Retinal pigment epithelial cell (primary cell): ENCODE measurements at places on chromosomes 3 and 15.

- no peak for DNase-seq
These were observed at the start of gene UNC45A for GRCh38 chr15:90934949-90935751. Gene UNC45A (plus strand): TSS chr15:90935285. CDS start chr15:90935325, 40 bp downstream.

DNA sequence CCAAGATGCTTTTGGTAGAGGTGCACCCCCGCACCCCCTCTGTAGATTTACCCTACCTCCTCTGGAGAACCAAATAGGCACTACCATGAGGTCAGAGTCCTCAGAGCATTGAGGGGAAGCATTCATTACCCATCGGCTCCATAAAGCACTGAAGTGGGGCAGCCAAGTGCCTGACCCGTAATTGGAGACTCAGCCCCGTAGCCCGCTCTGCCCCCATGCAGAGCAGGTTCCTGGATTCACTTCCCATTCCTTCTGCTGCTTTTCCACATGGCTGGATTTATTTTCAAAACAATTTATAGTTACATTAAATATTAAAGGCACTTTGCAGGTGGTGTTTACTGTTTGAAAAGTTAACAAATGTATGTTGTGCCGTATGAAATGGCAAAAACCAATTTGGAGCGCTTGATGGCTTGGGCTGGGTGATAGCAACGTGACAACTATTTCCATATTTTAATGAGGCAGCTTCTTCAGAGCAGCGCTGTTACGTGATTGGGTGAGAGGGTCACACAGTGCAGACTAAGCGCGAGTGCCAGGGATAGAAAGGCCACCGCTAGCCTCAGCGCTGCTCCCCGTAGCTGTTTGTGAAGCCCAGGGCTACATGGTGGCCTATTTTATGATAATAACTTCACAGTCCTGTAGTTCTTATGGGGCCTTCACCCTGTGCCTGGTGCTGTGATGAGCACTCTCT, 373.8 kb upstream of the PROK2 start:
- no peak for DNase-seq

- DNase-seq = no peak
These were observed 32.9 kb downstream of the GTF2E1 start for GRCh38 chr3:120775411-120775810.

- no peak for DNase-seq
These were observed 281.2 kb downstream of the MECOM start for GRCh38 chr3:169382309-169382708.

DNA sequence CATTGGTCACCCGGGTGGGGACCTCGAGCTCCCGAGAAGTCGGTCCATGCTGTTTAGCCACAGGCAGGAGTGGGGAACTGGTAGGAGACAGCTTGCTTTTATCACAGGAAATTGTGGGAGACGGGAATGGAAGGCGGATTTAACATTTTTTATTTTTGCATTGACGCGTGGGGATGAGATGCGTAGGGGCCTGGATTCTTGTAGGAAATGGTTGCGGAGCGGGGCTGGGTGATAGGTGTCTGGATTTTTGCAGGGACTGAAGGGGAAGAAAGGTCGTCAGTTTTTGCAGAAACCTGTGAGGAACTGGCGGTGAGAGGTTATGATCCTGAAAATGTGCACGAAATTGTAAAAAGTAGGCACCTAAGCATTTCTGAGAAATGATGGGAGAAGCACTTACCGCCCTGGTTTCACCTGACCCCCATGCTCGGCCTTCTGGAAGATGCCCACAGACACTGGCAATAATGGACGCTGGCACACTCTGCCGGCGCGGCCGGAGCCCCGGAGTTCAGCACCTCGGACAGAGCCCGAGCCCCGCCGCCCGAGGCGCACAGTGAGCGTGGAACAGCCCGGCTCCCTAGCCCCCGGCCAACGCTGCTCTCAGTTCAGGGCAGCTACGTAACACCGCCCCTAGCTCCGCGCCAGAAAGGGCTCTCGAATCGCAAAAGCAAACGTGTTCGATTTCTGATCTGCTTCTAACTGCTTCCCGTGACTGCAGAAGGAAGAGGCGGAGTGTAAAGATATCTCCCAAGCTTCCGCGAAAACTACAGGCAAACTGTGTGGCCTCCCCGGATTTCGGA, 928 bp downstream of the ANKRD34C start:
- DNase-seq = no peak

DNA sequence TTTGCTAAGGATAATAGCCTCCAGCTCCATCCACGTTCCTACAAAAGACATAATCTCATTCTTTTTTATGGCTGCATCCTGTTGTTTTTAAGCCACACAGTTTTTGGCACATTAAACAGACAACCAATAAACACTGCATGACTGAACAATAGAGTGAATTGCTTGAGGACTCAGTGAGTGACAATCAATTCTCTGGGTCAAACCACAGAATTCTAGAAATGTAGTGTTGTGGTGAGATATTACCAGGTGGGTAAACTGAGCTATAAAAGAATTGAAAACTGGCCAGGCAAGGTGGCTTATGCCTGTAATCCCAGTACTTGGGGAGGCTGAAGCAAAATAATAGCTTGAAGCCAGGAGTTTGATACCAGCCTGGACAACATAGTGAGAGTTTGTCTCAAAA, 154.7 kb upstream of the CADPS start:
- DNase-seq = no peak
